Caco-2 (cell line): ENCODE measurements at places on chromosomes 7 and 10. TPM values are rescaled to one million over a fixed set of nuclear protein-coding genes. Genes with fewer than 3 reads are reported as not detected.

DNA sequence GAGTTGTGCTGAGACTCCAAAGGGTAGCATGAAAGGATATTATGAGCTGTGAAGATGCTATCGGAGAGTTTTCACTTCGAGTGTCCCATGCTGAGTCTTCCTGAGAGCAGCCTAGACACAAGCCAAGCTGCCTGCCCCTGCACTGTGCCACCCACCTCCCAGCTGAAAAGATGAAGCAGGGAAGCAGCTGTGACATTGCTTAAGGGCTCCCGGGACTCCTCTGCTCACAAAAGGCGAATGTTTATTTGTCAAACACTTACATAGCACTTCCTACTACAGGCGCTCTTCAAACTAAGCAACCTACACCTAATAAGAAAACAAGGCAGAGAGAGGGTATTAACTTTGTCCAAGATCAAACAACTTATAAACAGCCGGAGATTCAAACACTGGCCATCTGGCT, 95.6 kb downstream of the OSBPL3 start:
- no peak for DNase-seq

GRCh38 chr10:86899670-86900276, 57.6 kb downstream of the MMRN2 start:
- DNase-seq = peak; percentile 76

GRCh38 chr7:369476-370258, 79.7 kb downstream of the FOXL3 start:
- peak; percentile 64 for DNase-seq

DNA sequence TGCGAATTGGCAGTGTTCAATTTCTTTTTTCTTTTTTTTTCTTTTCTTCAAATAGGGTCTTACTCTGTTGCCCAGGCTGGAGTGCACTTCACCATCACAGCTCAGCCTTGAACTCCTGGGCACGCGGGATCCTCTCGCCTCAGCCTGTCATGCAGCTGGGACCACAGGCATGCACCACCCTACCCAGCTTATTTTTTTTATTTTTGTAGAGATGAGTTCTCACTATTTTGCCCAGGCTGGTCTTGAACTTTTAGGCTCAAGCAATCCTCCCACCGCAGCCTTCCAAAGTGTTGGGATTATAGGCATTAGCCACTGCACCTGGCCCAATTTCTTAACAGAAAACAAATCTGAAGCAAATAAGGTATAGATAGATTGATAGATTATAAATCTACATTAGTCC, 69.3 kb downstream of the SKIDA1 start:
- DNase-seq = peak; percentile 0

GRCh38 chr7:32115831-32116230, 45.6 kb upstream of the PDE1C start:
- no peak for DNase-seq

HMX2 gene
- total RNA-seq = 1.4 and 1.7 TPM in 2 replicates

DNA sequence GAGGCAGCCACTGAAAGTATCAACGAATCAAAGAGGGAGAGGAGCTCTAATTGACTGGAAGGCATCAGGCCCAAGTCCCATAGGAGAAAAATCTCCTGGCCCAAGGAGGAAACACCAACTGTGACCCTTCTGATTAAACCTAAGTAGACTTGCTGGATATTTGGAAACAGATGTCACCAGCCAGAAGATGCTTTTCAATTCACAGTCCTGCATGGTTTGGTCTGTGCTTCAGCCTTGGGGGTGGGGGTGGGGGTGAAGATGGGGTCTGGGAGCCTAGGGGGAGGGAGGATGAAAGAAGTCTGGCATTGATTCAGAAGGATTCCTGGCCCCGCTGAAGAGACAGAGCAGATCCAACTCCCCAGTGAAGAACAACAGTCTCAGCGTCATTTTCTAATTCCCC, 623.7 kb downstream of the PARD3 start:
- DNase-seq = no peak

DNA sequence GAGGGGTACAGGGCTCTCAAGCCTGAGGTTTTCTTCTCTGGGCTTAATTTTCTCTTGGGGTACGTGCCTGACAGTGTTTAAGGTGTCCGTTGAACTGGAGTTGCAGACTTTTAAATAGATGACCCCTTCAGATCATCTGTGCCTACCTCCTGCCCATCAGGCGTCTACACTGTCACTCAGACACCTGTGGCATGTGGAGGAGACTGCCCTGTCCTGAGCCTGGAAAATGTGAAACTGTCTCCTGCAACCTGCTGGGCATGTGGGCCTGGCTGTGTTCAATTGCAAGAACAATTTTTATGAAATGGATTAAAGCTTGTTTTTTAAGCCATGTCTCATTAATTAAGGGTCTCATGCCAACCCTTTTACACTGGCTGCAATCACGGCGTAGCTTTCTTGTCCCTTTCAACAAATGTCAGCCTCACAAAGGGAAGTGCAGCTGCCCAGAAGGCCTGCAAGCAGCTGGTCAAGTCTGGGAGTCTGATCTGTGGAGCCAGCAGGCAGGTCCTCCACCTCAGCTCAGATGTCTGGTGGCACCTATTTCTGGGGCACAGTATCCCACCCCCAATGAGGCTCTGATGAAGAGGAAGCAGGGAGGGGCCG, 8.8 kb downstream of the ATP5MF start:
- no peak for DNase-seq

DNA sequence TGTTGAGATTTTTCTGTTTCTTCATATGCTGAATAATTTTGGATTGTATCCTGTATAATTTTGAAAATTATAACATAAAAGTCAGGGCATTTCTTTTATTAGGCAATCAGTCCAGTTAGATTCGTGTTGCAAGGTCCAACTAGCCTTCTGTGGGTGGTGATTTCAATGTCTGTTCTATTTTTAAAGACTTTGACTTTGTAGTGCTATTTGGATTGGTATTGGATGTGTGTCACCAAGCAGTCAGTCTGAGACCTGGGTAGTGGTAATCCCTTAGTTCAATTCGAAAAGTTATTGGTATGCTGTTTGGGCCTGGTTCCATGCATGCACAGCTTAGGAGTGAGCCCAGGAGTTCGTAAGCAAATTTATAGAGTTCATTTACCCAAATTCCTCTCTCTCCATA, 82.2 kb downstream of the EPDR1 start:
- no peak for DNase-seq

- no peak for DNase-seq
These were observed 51.2 kb downstream of the ANKIB1 start for GRCh38 chr7:92296880-92297445.

DNA sequence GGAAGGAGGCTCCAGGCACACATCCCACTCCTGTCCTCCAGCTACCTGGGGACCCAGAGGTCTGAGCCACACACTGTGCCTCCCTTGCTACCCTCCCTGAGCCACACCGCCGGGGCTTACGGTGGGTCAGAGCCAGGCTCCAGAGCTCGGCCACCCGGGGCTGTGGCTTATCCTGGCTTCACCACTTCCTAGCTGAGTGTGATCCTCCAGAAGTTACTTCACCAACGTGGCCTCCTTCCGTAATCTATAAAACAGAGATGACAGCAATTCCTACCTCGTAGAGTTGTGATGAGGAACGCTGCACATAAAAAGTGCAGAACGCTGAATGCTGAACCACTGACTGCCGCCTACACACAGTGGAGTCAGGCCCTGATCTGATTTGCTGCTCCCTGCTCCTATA, 285.0 kb downstream of the PRPF18 start:
- no peak for DNase-seq

DNA sequence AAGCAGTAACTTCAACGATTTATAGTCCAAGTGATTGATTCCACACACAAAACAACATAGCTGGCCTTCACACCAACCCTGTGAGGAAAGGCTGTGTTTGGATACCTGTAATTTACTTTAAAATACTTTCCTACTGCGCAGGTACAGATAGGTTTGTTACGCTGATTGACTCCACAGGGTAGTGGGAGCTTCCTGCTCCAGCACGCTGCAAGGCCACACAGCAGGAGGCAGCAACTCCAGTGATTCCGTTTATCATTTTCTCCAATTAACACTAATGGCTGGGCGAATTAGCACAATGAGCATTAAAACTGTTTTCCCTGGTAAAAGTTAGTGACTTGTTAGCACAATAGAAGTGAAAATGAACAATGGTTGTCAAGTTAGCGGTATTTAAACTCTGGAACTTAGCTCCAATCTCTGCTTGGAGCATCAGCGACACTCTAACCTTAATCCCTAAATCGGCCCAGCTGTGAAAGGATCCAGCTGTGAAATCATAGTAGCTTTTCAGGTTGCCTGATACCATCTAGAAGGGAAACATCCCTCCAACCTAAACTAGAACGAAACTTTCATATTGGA, 959 bp downstream of the DCLRE1C start:
- peak; percentile 24 for DNase-seq

DNA sequence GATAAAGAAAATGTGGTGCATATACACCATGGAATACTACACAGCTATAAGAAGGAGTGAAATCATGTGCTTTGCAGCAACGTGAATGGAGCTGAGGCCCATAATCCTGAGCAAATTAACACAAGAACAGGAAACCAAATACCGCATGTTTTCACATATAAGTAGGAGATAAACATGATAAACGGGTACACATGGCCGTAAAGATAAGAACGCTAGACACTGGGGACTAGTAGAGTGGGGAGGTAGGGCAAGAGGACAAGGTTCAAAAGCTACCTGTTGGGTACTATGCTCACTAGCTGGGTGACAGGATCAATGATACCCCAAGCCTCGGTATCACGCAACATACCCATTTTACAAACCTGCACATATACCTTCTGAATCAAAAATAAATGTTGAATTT, 113.7 kb downstream of the CSTF2T start:
- peak; percentile 42 for DNase-seq

DNA sequence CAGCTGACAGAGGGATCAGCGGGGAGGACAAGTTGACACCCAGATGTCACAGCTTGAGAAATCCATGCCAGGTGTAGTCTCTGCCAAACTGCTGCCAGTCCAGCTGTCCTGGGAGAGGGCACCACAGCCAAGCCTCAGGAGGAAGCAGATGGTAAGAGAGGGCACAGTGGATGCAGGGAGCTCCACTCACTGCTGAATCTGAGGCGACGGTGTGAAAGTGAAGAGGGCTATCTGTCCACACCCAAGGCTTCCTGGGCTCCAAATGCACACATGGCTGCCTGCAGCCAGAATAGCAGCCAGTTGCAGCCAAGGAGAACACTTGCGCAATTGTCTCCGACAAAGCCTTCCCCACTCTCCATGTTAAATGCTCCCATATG, 502.4 kb downstream of the GRID1 start:
- DNase-seq = no peak

GRCh38 chr7:81232084-81232799, 313.4 kb upstream of the SEMA3C start:
- DNase-seq = no peak

DNA sequence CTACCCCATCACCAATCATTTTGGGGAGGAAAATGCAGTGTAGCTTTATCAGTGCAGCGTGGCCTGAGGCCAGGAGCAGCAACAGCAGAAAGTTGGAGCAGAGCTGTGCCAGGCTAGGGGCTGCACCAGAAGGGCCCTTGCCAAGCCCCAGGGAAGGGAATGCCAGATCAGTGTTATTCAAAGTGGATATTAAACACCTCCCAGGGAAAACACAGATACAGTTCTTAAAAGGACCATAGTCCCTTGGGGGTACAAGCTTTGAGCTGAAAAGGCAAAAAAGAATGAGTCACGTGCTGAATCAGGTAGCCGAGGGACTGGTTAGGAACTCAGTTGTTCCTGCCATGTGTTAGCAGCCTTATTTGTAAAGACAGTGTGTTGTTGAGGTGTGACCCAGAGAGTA, 54.0 kb downstream of the GSDME start:
- DNase-seq = no peak

- no peak for DNase-seq
These were observed 13.0 kb downstream of the SLC18A2 start for GRCh38 chr10:117253908-117254307.

VAX1 gene
- total RNA-seq = not detected in 2 replicates

- DNase-seq = peak; percentile 29
These were observed 135.7 kb downstream of the MAGI2 start for GRCh38 chr7:79317728-79318127.

DNA sequence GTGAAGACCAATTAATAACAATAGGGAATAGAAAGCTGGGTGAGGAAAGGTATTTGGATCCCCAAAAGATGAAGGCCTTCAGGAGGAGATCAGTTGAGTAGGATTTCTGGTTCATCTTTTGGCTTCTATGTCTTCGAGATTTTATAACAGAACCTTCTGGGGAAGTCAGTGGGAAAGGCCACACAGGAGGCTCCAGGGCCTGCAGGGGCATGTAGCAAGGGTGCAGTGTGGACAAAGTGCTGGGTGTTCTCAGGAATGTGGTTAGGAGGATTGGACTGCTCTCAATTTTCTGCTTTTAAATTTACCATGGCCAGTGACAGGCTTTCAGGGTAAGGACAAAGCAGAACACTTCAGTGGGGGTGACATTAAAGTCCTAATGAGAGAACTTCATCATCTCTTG, 378.0 kb downstream of the CCSER2 start:
- DNase-seq = no peak

PTCD1 gene
- 59.6 TPM in 2 replicates for total RNA-seq

DNA sequence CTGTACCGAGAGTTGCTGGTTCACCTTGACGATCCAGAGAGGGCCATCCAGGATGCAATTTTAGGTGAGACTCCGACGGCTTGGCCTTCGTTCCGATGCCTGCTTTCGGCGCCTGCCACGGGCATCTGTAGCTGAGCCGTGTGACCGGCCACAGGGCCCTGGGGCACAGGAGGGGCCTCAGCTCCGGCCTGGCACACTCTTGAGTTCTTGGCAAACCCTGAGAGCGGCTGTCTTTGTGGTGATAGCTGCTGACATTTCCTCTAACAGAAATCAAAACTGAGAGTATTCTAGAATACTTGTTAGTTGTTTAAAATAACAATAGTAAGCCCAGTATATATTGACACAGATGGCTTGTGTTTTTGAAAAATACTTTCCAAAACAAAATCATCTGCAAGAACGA, 52.2 kb upstream of the SUN1 start:
- no peak for DNase-seq

- DNase-seq = no peak
These were observed 40.6 kb upstream of the ABCA13 start for GRCh38 chr7:48130658-48131108.

DNA sequence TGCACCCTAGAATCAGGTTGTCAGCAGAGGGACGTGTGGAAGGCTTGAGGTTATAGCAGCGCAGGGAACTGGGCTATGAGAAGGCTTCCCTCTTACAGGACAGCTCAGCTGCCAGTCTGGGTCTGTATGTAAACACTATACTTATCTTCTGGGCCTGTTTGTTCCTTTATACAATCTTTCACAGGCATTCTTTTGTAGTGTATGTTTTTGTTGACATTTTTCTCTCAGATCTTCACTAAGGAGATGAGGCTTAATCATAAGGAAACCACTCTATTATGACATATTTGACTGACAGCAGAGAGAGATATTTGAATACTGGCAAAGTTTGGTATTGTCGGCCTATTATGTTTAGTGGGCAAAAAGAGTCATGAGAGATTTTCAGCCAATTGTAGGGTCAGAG, 929 bp downstream of the GBF1 start:
- no peak for DNase-seq

GRCh38 chr7:83655951-83656556, 7.1 kb upstream of the SEMA3E start:
- DNase-seq = no peak
